ENCODE measurements at places on chromosomes 4 and X. TPM values are rescaled to one million over a fixed set of nuclear protein-coding genes. Genes with fewer than 3 reads are reported as not detected.

Gene CFAP99
- not detected for total RNA-seq

- peak overlapping the region; percentile 88 for H3K4me3 ChIP-seq
- H3K27ac ChIP-seq, result peak overlapping the region; percentile 90
- peaks cover 16% of the 10 kb centered on the region for H3K4me1 ChIP-seq
- no peaks in the 10 kb centered on the region for H3K27me3 ChIP-seq
- DNase-seq, result no peak
- no peaks in the 10 kb centered on the region for H3K36me3 ChIP-seq
Observed at GRCh38 chr4:8439914-8440491, 520 bp downstream of the ACOX3 start.

DNA sequence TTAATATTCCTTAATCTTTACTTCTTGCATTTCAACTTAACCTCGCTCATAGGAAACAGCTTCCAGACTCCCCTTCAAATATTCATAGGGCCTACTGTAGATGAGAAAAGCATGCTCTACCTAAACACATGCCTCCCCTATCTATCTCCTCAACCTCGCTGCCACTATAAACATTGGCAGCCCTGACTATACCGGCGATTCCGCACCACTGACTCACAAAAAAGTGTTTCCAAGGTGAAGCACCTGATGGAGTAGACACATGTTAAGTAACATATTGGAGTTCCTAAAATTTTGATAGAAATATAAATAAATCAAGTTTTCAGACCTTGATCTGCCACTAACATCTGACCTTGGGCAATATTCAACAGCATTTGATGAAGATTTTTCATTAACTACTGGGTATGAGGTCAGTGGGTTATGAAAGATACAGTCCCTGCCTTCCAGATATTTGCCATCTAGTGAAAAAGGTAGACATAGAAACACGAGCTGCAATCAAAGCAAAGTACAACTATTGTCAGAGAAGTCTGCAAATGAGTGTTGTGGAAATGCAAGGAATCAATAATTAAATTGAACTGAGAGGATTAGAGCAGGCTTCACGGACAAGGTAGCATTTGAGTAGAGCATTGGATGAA, 184.2 kb downstream of the MAML3 start:
- no peak overlapping the region for H3K4me3 ChIP-seq
- DNase-seq, result no peak
- H3K4me1 ChIP-seq, result peaks cover 17% of the 10 kb centered on the region

Gene RTL3
- not detected for total RNA-seq

Gene POU3F4
- 0.08 TPM for total RNA-seq

Gene DCAF4L1
- total RNA-seq, result 0.10 TPM

DNA sequence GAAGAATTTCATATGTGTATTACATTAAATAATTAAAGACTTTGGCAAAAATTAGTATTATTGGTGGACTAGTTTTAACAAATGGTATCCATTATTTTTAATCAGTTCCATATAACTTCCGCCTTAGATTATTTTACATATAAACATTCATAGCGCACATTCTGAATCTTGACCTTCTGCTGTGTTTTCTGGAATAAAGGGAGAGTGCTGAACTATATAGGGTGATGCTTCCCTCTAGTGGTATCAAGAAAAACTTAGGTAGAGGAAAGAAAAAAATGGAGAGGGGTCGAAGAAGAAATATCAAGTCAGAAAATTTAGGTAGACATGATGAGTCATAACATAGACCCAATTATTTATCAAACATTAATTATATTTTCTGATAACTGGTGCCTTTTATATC, 155.6 kb upstream of the PACRGL start:
- H3K4me1 ChIP-seq, result no peaks in the 10 kb centered on the region
- no peak overlapping the region for H3K27ac ChIP-seq
- no peaks in the 10 kb centered on the region for H3K36me3 ChIP-seq
- no peak for DNase-seq

Gene RBM46
- total RNA-seq, result 0.15 TPM

DNA sequence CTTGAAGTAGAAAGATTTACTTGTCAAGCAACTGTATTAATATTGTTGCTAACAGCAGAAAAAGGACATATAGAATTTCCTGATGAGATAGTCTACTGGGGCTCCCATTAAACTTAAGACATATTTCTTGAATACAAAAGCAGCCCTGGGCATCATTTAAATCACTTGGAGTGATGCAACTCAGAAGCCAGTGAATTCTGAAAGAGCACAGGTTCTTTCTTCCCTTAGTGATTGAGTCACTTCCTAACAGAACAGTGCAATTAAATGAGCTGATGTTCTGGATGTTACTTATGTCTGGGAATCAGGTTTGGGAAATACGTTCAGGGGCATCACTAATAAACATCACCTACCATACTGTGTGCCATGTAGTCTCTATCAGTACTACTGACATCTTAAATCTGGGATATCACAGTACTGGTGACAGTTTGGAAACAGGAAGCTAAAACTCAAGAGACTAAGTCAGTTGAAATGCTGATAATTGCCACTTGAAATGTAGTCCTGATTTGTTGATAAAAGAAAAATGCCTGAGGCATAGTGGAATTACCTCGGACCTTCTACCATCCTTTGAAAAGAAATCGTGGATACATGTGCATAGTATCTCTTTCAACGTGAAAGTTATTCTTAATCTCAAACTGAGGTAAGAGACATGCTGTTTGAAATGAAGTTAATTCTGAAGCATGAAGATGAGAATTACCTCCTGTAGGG, 249.2 kb upstream of the GPRIN3 start:
- no peak overlapping the region for H3K4me3 ChIP-seq
- no peak for DNase-seq
- H3K36me3 ChIP-seq, result no peaks in the 10 kb centered on the region
- H3K4me1 ChIP-seq, result no peaks in the 10 kb centered on the region
- H3K27ac ChIP-seq, result no peak overlapping the region

DNA sequence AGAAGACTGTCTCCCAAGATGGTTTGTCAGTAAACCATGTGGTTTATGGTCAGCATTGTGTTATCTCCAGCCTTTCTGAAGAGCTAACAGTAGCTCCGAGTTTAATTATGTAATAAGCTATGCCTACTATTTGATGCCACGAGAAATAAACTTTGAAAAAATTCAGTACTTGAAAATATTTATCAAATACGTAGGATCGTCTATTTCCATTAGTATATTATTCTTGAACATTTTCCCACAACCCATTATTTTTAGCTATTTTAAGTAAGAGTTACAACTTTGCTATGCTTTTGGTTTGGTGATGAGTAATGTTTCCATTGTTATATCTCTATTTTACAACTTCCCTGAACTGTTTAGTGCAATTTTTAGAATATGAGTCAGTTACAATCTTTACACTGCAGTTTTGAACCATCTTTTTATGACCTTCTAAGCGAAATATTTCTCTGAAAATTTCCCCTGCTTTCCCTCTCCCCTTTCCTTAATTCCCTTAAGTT, 44.5 kb upstream of the TRIM2 start:
- no peak overlapping the region for H3K27ac ChIP-seq
- no peak for DNase-seq
- no peaks in the 10 kb centered on the region for H3K27me3 ChIP-seq
- no peaks in the 10 kb centered on the region for H3K4me1 ChIP-seq
- H3K36me3 ChIP-seq, result no peaks in the 10 kb centered on the region
- H3K4me3 ChIP-seq, result no peak overlapping the region

Gene PPP4R3C
- total RNA-seq, result not detected

DNA sequence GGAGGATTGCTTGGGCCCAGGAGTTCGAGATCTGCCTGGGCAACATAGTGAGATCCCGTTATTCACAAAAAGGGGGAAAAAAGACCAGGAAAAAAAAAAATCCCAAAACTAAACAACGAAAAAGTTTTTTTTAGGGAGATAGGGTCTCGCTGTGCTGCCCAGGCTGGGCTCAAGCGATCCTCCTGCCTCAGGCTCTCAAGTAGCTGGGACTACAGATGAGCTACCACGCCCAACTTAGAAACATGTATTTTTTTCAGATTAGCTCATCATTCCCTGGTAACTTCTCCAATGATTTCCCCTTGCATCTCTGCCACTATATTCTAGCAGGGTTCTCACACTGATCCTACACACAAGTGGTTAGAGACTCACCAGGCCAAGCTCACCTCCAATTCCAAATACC, 24.4 kb upstream of the IRAK1 start:
- H3K27me3 ChIP-seq, result no peaks in the 10 kb centered on the region
- no peak overlapping the region for H3K27ac ChIP-seq
- no peak overlapping the region for H3K4me3 ChIP-seq
- no peak for DNase-seq

DNA sequence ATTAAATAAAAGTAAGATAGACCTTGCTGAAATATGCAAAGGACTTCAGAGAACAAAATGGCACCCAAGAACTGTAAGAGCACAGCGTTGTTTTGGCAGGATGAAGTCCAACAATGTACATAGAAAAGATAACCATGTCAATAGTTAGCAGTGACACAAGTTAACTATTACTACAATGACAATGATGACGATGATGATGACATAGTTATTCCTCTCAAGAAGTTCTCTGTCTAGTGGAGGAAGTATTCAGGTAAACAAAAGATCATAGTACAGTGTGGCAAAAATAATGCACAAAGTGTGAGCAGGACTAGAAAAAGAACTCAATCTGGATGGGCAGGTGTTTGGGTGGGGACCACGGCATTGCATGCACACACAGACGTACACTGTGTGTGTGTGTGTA, 75.3 kb upstream of the STIM2 start:
- no peak overlapping the region for H3K4me3 ChIP-seq
- H3K36me3 ChIP-seq, result no peaks in the 10 kb centered on the region
- no peak for DNase-seq

DNA sequence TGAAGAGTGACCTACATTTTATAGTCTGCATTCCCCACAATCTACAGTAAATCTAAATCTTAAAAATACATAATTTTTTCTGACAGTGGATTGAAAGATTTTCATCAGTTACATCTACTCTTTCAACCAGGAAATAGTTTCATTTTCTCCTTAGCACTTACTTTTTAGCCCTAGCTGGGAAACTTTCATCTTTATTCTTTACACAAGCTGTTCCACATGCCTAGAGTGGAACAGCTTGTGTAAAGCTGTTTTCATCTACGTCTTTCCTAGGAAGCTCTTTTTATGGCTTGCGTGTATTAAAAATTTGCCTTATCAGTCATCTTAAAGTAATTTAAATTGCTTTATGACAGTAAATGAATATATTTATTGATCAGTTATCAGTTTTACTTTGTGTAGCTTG, 40.5 kb downstream of the RBPJ start:
- no peaks in the 10 kb centered on the region for H3K36me3 ChIP-seq
- DNase-seq, result no peak
- no peaks in the 10 kb centered on the region for H3K27me3 ChIP-seq
- peaks cover 4% of the 10 kb centered on the region for H3K4me1 ChIP-seq
- no peak overlapping the region for H3K27ac ChIP-seq

Gene PRR32
- total RNA-seq, result not detected

GRCh38 chr4:102759831-102760644, 730 bp downstream of the MANBA start:
- no peak for DNase-seq
- H3K27me3 ChIP-seq, result no peaks in the 10 kb centered on the region
- no peaks in the 10 kb centered on the region for H3K36me3 ChIP-seq
- H3K27ac ChIP-seq, result peak overlapping the region; percentile 9
- no peaks in the 10 kb centered on the region for H3K4me1 ChIP-seq

Gene MAGEB17
- total RNA-seq, result not detected

- H3K27me3 ChIP-seq, result no peaks in the 10 kb centered on the region
- no peak for DNase-seq
- no peaks in the 10 kb centered on the region for H3K4me1 ChIP-seq
- no peak overlapping the region for H3K27ac ChIP-seq
- no peaks in the 10 kb centered on the region for H3K36me3 ChIP-seq
- H3K4me3 ChIP-seq, result no peak overlapping the region
Observed at GRCh38 chr4:40150932-40151331, 45.9 kb upstream of the RHOH start.

- H3K4me3 ChIP-seq, result no peak within 1 kb of the TSS
- H3K27ac ChIP-seq, result no peak within 1 kb of the TSS
- DNase-seq, result peak; percentile 58
- H3K36me3 ChIP-seq, result no peaks in the 10 kb centered on the region
- no peaks in the 10 kb centered on the region for H3K27me3 ChIP-seq
Observed at GRCh38 chrX:154409222-154409871, at the start of gene DNASE1L1. Gene DNASE1L1, minus strand, starts transcription at chrX:154409254. Its CDS starts 3,686 bp downstream, at chrX:154405568.

Gene KLKB1
- 0.18 TPM for total RNA-seq

Measured in ovary (tissue), 10 donors.